Uterus (tissue), 4 donors: ENCODE measurements at places on chromosomes 11 and 22.
A peak's percentile ranks its signal among the peaks of the same experiment; 100 is the strongest.

GRCh38 chr11:67543585-67543984 is 20.3 kb upstream of the CABP2 start:
- no peak for DNase-seq

- no peak for DNase-seq
Observed at GRCh38 chr11:91258876-91259275, 965.7 kb upstream of the FAT3 start.

DNA sequence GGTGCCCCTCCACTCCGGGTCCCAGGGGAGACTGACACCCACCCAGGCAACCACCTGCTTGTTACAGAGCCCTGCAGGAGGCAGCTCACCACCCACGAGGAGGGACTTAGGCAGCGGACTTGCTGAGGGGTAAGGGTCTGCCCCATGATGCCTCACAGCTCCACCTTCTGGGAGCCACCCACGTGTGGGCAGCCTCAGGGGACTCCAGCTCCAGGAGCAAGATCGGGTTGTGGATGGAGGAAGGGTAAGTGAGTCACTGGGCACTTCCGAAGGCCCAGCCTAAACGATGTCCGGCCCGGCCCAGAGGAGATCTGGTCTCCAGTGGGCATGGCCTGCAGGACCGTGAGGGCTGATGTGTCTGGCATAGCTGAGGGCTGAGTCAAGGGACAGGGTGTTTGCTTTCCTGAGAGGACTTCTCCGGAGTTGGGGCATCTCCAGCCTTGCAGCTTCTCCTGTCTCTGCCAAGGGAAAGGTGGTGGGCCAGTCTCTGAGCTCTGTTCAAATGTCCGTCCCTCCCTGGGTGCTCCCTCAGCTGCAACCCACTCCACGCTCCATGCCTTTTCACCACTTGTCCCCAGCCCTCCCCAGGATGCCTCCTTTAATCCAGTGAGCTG is 32.3 kb upstream of the P2RY2 start:
- no peak for DNase-seq

DNA sequence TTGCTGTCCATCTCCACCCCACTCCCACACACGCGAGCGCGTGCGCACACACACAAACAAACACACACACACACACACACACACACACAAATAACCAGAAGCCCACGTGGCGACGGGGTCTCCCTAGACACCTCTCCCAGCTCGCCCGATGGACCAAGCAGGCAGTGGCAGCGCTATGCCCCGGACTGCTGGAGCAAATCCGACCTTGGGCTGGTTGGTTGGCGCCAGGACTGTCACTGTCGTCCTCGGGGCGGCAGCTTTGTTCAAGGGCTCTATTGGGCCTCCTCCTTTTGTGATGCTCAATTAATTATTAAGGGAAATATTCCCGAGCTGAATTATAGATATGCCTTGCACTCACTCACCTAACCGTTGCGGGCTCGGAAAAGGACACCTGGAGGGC is 1.7 kb upstream of the KCNA4 start:
- no peak for DNase-seq

DNA sequence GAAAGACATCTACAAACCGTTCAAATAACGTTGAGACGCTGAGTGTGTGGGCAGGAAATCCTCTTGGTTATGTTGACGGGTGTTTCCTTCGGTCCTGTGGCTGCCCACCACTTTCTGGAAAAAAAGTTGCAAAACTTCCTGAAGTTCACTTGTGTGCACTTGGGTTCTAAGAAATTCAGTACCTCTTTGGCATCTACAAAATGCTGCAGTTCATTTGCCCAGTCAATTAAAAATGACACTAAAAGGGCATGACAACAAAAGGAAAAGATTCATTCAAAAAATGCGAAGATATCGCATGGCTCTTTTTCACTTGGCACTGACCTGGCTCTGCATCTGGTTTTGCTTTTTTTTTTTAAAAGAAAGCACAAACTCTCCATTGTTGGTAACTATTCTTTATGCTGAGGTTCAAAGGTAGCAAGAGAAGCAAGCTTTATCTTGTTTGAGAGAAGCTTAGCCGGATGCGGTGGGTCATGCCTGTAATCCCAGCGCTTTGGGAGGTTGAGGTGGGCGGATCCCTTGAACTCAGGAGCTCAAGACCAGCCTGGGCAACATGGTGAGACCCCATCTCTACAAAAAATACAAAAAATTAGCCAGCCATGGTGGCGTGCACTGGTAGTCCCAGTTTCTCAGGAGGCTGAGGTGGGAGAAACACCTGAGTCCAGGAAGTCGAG is 10.6 kb upstream of the XBP1 start:
- no peak for DNase-seq

DNA sequence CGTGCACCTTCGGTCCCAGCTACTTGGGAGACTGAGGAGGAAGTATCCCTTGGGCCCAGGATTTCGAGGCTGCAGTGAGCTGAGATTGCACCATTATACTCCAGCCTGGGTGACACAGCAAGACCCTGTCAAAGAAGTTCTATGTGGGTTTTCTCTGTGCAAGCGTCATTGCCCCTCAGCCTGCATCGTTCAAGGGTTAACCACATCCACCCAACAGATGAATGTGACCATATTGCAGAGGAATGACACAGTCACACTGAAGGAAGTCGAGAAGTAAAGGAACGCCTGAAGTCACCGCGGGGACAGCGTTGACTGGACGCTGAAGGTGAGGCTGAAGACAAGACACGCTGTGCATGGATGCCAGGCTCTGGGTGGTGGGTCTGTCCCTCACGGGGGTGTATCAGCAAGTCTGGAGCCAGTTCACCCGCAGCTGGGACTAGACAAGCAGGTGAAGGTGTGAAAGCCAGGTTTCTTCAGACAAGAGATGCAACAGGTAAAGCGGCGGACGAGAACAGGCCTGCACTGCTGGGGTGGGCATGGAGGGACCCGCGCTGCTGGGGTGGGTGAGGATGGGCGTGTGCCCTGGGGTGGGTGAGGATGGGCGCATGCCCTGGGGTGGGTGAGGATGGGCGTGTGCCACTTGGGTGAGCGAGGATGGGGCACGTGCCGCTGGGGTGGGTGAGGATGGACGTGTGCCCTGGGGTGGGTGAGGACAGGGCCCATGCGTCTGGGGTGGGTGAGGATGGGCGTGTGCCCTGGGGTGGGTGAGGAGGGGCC is 36.5 kb upstream of the TOLLIP start:
- DNase-seq, result no peak

- DNase-seq, result no peak
Observed at GRCh38 chr22:46612341-46612903, 7.8 kb upstream of the GRAMD4 start.

DNA sequence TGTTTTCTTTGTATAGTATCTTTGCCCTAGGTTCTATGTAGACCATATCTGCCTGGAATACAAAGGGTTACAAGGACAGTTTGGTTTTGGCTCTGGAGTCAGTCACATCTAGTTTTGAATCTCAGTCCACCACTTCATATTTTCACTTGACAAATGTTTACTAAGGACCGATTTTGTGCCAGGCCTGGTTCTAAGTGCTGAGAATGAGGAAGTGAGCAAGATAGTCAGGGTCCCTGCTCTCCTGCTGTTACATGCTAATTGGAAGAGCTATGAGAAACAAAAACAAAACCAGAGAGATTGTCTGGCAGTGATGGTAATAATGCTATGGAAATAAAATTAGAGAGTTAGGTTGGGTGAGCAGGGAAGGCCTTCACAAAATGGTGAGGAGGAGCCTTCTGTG is 66.1 kb upstream of the ARHGAP20 start:
- no peak for DNase-seq

DNA sequence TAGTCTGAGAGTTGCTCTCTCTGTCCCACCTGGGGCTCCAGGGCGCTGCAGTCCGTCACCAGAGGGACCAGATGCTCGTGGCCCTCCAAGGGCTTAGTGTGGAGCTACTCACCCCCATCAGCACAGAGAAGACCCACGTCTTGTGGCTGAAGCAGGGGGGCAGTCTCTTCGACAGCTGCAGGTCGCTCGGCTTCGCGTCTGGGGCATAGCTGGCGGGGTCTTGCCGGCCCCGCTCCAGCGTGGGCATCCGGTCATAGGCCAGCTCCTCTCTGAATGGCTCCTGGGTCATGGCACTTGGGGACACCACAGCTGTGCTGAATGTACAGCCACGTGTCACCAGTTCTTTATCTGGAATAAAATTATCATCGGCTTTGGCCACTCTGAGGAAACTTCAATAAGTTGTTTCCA is 608 bp downstream of the MLC1 start:
- DNase-seq, result no peak

DNA sequence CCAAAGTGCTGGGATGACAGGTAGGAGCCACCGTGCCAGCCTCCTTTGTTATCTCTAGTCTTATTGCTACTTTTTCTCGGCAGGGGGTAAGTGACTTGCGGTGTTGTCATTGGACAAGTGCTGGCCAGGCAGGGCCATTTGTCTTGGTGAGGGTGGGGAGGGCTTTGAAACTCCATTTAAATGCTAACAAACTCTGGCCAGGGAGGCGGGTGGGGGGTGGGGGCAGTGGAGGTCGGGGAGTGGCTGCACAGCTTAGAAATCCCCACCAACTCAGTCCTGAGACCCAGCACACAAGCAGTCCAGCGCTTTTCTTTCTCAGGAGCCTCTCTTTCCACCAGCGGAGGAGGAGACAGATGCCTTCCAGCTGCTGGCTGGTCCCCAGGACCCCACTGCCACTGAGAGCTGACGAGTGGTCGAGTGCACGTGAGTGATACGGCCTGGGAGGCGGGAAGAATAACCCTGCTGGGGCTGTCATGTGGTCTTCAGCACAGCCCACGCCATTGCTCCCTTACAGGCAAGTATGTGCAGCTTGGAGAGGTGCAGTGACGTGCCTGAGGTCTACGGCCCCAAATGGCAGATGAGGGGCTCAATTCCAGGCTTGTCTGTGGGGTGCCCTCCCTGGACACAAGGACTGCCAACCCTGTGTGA is 24.2 kb upstream of the OSBPL5 start:
- DNase-seq, result no peak

- DNase-seq, result no peak
Observed at GRCh38 chr11:96013461-96014213, 89.7 kb upstream of the MTMR2 start.

- no peak for DNase-seq
Observed at GRCh38 chr11:36141196-36141953, 147.8 kb downstream of the COMMD9 start.

DNA sequence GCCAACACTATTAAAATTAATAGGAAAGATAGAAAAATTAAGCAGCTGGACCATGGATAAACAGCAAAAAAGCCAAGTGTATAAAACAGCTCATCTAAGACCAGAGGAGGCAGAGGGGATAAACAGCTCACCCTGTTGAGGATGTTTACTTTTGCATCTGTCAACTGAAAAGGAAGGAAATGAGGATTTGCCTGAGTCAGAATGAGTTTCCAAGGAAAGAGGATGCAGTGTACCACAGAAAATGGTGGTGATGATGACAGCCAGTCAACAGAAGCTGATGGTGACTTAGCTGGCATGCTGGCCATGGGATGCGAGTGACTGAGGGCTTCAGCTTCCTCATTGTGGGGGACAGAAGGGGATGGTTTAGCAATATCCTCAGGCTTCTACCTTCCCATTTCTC is 183.5 kb downstream of the KIRREL3 start:
- DNase-seq, result no peak

- no peak for DNase-seq
Observed at GRCh38 chr22:22848364-22848866, 39.2 kb upstream of the IGLL5 start.

DNA sequence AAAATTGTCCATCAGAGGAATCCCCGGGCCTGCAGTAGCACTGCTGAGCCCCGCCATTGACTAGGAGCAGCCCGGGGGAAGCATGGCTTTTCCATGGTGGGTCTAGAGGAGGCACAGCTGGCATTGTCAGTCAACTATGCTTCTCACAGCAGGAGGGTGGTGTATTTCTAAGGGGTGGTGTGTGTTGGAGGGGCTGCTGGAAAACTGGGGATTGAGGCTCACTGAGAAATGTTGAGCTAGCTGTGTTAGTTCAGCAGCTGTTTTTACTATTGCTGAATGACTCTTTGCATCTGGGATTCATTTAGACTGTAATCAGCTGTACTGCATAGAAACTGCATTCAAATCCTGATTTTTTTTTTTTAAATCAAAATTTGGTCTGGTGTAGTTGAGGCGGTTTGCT is 5.6 kb downstream of the DDX10 start:
- no peak for DNase-seq

DNA sequence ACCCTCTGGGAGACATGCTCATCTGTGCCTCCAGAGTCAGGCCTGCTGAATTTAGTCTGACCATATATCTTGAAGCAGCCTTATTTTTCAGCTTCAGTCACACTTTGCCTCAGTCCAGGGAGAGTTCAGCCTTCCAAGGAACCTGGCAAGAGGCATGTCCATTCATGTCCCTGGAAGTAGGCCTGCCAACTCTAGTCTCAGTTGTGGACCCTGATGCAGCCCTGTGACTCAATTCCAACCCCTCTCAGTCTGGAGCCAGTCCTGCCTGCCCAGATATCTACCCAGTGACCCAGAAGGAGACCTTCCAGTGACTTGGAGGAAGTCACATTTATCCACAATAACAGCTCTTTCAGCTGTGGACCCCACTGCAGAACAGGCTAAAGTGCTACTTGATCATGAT is 566.6 kb downstream of the TMEM135 start:
- DNase-seq, result no peak

GRCh38 chr11:75563978-75564552 is 2.0 kb downstream of the SERPINH1 start:
- DNase-seq, result peak; percentile 80

- no peak for DNase-seq
Observed at GRCh38 chr22:17772958-17773605, 1.2 kb downstream of the BID start.

- DNase-seq, result no peak
Observed at GRCh38 chr11:11414996-11415395, 61.9 kb upstream of the CSNK2A3 start.

- no peak for DNase-seq
Observed at GRCh38 chr11:78990261-78990660, 415.6 kb upstream of the NARS2 start.

GRCh38 chr11:130796828-130797227 is 119.5 kb downstream of the SNX19 start:
- DNase-seq, result no peak
